ENCODE measurements at places on chromosomes 6 and 20.

- no peak for DNase-seq
Measured at GRCh38 chr6:48151142-48151541, 40.1 kb upstream of the PTCHD4 start.

DNA sequence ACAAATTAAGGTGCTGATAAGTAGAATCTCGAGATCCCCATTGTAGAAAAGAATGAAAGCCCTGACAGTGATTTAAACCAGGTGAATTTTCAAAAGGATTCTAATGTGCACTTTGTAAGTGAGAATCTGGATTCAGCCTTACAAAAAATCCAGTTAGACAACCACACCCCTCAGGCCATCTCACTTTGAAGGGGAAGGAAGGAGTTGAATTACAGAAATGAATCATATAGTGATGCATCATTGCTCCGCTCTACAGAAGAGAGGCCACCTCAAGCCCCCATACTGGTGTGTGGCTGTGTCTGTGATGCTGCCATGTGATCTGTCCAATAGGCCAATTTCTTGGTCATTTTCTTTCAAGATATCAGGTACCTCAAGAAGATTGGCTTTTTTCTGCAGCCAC is 85.5 kb upstream of the NT5E start:
- DNase-seq, result no peak

DNA sequence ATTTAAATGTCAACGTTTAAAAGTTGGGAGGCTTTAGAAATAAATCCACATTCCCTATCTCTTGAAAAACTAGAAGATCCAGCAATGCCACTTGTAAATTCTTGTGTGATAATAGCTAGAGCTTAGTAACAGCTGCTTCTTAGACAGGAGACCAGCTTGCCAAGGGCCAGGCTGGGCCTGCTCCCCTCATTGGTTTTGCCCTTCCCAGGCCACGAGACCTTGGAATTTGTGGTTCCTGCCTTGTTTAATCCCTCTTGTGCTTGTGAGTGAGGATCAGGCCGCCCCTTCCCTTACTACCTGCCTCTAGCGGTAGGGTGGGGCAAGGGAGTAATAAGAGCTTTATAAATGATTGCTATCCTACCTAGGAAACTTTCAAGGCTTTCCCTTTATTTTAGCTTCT is 363.5 kb downstream of the SYNE1 start:
- DNase-seq, result no peak

- no peak for DNase-seq
Measured at GRCh38 chr20:1468117-1468624, 1.5 kb upstream of the NSFL1C start.

GRCh38 chr6:1817033-1817761 is 207.5 kb downstream of the FOXC1 start:
- no peak for DNase-seq

GRCh38 chr6:12555781-12556180 is 160.8 kb upstream of the PHACTR1 start:
- no peak for DNase-seq

GRCh38 chr20:44137266-44137801 is 49.7 kb downstream of the JPH2 start:
- DNase-seq, result no peak

GRCh38 chr6:149403534-149403933 is 3.5 kb downstream of the SUMO4 start:
- no peak for DNase-seq

GRCh38 chr6:130434174-130434873 is 68.5 kb downstream of the TMEM200A start:
- no peak for DNase-seq

DNA sequence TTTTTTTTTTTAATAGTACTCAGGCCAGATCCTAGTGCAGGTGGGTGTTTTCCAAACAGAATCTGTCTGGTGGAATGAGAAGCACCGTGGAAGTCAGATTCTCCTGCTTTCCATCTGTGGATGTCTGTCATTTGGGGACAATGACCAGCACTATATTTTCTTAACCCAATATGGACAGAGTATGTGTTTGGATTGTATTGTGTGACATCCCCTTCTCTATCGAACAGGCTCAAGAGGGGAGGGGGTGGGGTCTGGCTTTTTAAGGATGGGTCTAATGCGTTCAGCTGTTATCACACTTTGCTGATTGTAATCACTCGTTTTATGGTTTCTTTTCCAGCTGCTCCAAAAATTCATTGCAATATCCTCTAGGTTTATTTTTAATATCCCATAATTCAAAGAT is 197.5 kb upstream of the CEP162 start:
- no peak for DNase-seq

DNA sequence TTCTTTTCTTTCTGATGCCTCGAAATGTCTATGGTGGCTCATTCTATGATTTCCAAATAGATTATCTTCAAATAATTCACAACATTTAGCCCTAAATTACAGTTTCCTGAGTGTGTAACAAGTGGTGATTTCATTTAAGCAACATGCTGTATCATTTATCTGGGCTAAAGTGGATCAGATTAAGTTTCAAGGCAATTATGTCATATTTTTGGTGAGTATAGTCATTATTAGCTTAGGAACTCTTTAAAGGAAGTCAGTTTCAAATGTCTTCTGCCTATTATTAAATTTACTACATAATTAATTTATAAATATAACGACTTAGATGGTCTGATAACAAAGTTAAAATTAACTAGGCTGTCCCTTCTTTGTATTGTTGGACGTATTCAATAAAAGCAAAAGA is 847.9 kb upstream of the FLRT3 start:
- no peak for DNase-seq

- peak; percentile 29 for DNase-seq
Measured at GRCh38 chr6:27188061-27188884, 59.2 kb upstream of the PRSS16 start.

DNA sequence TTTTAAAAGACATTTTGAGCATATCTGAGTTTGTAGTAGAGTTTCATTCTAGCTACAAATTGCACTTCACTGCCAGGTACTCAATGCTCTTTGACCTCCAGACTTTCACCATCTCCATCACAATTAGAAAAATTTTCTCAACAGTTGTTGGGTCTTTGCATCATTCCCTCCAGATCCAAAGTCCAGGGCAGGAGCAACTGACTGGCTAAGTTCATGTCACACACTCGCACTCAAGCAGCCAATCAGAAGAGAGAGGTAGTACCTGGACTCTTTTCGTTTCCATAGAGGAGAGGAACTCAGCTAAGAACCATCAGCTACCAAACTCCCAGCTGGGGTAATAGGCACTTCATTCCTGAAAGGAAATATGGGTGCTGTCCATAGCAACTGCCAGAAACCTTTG is 9.0 kb downstream of the SPINT3 start:
- DNase-seq, result no peak

GRCh38 chr20:1757606-1758512 is 100.3 kb upstream of the SIRPG start:
- DNase-seq, result no peak

GRCh38 chr6:170159022-170159965 is 131.6 kb downstream of the DLL1 start:
- DNase-seq, result no peak

DNA sequence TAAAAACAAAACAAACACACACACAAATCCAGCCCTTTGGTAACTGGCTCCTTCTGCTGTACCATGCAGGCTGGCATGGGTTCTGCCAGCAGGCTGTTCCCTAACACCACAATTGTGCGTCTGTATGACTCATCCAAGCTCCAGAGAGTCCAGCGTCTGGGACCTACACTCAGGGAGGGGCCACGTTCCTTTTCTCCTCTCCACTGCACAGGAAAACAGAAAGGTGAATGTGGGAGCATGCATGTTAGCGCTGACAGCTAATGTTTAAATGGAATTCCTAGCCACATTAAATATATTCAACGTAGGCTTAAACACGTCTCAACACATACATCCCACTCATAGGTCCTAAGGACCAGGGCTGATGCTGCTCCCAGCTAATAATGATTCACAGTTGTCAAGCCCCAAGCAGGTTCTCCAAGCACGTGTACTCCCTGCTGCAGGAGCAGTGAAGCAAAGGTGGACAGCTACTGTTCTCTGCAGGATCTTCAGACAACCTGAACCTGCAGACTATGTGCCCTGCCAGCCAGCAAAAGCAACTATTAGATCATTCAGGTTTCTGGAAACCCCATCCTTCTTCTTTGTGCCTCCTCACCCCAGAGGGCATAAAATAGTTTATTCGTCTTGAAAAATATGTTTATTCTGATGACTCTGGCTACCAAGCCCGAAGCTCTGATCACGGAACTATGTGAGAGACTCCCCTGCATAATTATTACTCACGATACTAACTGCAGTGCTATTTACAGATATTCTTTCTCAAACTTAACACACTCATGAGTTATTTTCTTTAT is 20.9 kb downstream of the MAP1LC3A start:
- no peak for DNase-seq

GRCh38 chr20:45432294-45432693 is 16.4 kb downstream of the PIGT start:
- DNase-seq, result no peak

DNA sequence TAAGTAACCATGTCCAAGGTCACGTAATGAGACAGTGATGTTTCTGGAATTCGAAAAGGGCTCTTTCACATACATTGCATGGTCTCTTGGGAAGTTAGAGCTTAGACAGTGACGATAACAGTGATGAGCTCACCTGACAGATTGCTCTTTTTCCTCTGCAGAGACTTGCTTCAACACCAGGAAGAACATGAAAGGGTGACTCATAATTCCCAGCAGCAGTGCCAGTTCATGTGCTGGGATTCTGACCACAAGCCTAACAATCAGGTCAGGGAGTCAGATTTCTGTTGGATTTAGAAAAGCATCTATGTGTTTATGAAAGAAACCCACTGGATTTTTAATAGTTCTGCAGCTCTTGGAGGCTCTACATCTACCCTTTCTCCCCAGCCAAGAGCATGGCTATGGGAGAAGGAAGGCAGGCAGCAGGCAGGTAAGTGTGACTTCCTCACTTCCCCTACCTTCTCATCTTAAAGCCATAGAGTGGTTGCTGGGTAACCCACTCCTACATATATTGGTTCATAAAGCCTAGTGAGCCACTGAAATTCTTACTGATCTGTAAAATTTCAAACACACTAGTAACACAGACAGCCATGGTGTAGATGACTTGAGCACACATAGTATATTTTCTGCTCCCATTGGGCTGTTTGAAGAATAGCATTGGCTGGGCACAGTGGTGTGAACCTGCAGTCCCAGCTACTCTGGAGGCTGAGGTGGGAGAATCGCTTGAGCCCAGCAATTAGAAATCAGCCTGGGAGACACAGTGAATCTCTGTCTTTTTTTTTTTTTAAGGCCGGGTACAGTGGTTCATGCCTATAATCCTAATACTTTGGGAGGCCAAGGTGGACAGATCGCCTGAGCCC is 44.4 kb upstream of the LOC128125822 start:
- DNase-seq, result no peak

- DNase-seq, result no peak
Measured at GRCh38 chr20:57908704-57909630, 199.2 kb upstream of the PMEPA1 start.

DNA sequence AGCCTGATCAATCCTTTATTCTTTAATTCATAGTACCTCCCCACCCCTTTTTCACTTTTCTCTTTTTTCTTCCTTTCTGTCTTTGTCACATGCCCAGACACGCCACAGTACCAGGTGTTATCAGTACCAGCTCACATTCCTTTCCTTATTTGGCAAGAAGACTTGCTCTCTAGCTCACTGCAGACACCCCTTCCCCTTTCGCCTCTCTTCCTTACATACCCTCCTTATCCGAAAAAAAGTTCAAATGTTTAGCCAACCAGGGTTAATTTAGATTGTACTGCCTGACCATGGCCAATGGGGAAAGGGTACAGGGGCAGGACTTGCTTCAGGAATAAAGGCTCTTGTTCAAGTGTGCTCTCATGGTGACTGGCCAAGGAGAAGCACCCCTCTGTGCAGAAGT is 9.3 kb upstream of the SIRPB2 start:
- DNase-seq, result no peak

DNA sequence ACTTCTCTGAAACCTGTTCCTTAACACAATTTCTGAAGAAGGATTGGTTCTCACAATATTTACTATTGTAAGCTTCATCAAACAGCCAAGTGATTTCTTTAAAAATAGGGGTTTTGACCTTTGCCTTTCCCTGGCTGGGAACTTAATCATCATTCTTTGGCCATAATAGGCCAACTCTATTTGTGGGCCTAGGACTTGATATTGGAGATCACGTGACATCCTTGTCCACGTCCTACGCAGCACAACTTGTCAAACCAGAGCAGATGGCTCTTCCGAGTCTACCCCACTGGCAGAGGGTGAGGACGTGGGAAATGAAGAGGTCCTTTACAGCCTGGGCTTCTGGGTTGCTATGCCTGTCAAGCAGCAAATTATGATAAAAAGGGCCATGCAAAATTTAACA is 1030.6 kb downstream of the KIF16B start:
- DNase-seq, result no peak

GRCh38 chr20:61978491-61978890 is 87.2 kb downstream of the TAF4 start:
- no peak for DNase-seq

GRCh38 chr6:151375833-151376232 is 15.5 kb downstream of the ZBTB2 start:
- DNase-seq, result no peak

DNA sequence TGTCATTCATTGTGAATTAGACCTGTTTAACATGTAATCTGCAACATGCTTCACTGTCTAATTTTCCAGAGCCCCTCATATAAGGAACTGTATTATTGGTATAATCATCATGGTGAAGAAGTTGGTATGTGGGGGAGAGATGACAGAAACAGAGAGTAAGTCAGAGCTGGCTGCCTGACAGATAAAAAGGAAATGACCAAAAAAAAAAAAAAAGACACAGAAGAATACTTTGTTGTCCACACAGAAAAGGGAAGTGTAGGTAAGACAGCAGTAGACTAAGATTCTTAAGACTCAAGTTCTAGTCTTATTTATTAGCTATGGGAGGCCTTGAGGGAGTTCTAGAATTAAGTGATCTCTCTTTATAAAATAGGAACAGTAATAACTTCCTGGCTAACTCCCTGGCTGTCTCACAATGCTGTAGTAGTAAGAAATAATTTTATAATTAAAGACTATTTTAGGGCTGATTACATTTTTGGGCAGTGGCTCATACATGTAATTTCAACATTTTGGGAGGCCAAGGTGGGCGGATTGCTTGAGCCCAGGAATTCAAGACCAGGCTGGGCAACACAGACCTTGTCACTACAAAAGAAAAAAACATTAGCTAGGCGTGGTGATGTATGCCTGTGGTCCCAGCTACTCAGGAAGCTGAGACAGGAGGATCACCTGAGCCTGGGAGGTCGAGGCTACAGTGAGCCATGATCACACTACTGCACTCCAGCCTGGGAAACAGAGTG is 102.5 kb downstream of the PRL start:
- DNase-seq, result no peak

GRCh38 chr20:63972312-63973159 is 2.8 kb upstream of the ZNF512B start:
- no peak for DNase-seq

All from central memory CD4-positive, alpha-beta T cell (primary cell).